ENCODE measurements at places on chromosomes 3 and 15. TPM values are rescaled to one million over a fixed set of nuclear protein-coding genes. Genes with fewer than 3 reads are reported as not detected.

LOXL1 gene
- total RNA-seq, result 37.0 TPM

ARHGAP31 gene
- total RNA-seq, result 61.8 TPM

- DNase-seq, result no peak
These were observed 401.2 kb upstream of the CDIN1 start for GRCh38 chr15:36178303-36178633.

- DNase-seq, result peak; percentile 49
These were observed 58.0 kb downstream of the CMTM8 start for GRCh38 chr3:32296251-32297204.

GRCh38 chr3:79661896-79662295, 105.9 kb downstream of the ROBO1 start:
- no peak for DNase-seq

- no peak for DNase-seq
These were observed 17.5 kb upstream of the KCTD6 start for GRCh38 chr3:58474348-58474911.
